ENCODE measurements at places on chromosomes 2 and 18.

GRCh38 chr18:46366751-46367376 lies 262.7 kb downstream of the HAUS1 start:
- no peak for DNase-seq

- no peak for DNase-seq
These were observed 292.5 kb downstream of the CNTNAP5 start for GRCh38 chr2:124317628-124318027.

- DNase-seq: no peak
These were observed 257.9 kb upstream of the ATP5MC3 start for GRCh38 chr2:175439416-175439815.

- DNase-seq: no peak
These were observed 231.2 kb upstream of the RAB6C start for GRCh38 chr2:129748250-129748649.

DNA sequence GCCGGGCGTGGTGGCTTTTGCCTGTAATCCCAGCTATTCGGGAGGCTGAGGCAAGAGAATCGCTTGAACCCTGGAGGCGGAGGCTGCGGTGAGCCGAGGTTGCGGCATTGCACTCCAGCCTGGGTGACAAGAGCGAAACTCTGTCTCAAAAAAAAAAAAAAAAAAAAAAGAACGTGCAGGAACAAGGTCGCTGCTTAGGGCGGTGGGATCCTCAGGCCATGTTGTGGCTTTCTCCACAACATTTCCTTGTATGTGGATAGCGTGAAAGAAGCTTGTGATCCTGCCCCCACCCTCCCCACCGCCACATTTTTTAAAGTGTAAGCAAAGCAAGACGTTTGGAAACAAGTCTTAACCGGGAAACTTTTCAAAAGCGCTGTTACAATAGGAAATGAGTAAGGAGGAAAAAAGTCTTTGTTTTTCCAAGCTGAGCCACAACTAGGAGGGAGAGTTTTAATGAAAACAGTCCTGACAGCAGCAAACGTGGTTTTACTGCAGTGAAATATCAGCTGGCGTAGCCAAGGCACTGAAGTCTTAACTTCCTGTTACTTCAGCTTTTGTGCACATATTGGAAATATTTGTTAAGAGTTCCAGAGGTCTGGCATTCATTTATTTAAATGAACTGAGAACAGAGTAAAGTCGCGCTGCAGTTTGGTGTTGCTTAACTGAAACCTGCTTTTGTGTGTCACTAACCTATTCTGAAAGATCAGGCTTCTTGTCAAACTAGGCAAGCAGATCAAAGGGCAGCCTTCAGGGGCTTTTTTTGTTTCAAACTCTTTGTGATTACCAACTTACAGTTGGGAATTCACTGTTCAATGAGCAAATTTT lies 3.8 kb downstream of the TGIF1 start:
- no peak for DNase-seq

DNA sequence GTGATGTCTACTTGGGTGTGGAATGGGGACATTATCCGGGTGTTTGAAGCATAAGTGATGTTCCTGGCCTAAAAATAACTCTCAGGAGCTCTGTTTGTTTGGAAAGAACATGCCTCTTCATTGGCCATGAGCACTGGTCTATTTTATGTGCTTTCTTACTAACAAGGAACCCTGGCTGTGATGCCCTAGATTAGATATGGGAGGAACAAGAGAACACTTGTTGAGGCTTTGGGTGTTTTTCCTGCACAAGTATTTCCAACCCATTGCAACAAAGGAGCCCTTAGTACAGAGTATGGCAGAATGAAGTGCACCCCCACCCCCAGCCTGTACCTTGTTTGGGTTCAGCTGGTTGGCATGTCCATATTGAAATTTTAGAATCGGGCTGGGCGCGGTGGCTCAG lies 95.9 kb downstream of the SLC4A3 start:
- no peak for DNase-seq

GRCh38 chr2:233326500-233326899 lies 18.9 kb downstream of the SAG start:
- DNase-seq: no peak

DNA sequence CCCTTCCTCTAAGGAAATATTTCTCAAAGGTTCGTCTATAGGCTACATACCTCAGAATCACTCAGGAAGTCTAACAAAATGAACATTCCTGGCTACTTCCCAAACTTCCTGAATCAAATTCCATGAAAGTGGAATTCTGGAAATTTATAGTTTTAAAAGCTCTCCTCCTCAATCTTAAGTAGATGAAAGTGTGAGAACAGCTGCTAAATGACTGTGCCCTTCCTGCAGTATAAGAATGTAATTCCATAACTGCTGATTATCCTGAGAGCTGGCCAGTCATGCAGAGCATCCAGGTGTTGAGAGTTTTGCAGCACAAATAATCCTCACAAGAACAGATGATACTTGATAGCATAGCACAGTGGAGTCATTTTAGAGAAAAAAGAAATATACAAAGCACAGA lies 265.0 kb downstream of the KCNJ3 start:
- no peak for DNase-seq

DNA sequence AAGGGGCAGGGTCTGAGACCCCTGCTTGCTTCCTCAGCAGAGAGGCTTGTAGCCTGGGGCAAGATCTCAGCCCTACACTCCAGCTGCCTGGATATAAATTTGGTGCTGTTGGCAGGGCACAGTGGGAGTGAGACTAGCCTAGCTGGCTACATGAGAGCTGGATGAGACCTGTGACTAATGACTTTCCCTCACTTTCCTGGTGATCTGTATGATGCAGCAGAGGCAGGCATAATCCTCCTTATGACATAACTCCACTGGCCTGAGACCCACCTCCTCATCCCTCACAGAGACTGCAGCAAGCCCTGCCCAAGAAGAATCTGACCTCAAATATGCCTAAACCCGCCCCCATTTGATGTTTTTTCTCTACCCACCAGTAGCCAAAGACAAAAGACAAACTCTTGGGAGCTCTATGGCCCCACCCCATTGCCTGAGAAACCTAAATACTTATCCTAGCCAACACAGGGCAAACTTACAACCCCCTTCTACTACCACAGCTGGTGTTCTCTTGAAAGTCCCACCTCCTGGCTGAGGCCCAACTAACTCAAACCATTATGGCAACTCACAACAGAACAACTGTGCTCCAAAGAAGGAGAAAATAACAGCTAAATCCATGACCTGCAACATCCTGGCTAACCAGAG lies 102.7 kb downstream of the NR4A2 start:
- no peak for DNase-seq

DNA sequence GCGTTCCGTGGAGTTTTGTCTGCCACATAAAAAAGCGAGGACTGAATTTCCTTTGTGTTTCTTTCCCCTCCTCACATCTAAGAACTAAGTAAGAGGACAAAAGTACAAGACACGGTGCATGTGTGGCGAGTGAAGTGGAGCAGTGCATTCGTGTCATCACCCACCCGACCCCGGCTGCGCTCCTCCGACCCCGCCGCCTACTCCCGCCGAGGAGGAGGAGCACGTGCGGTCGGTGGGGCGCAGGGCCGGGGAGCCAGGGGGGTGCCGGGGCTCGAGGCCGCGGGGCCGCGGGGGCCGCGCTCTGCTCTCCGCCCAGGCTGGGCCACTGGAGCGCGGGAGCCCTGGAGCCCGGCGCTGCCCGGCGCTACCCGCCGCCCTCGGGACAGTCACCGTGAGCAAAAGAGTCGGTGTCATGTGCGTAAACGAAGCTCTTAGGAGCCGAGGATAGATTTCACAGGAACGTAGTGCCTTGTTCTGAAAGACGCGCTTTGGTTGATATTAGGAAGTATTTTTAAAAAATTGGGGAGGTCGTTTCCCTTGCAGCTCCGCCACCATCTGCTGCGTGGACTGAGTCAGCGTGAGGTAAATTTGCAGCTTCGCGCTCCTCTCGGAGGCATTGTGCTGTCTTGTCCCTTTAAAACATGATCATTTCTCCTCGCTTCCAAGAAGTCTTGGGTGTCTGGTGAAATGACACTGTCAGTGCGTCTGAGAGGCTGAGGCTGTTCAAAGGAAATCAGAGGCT lies 11.0 kb downstream of the TBR1 start:
- no peak for DNase-seq

DNA sequence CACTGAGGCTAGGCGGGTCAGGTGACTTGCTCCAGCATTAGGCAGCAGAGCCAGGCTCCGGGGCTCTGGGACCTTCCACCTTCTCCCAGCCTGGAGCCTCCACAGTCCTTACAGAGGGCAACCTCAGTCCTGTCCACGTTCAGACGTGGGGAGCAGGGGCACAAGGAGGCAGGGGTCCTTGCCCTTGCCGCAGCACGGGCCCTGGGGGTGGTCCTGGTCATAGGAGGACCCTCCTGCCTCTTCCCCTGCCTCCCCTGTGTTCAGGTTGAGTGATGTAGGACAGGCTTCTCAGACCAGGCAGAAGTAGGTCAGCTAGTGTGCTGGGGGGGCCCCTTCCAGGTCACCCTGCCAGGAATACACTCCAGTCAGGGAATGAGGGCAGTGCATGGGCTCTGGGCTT lies 5.4 kb upstream of the ARHGEF4 start:
- DNase-seq: no peak

GRCh38 chr2:179428649-179429048 lies 164.0 kb upstream of the SESTD1 start:
- no peak for DNase-seq

- DNase-seq: no peak
These were observed 69.2 kb downstream of the PRELID3A start for GRCh38 chr18:12476955-12477354.

- no peak for DNase-seq
These were observed 88.4 kb upstream of the ARL5A start for GRCh38 chr2:151916632-151917031.

All from cortex of kidney (tissue), 1 donor.